Fibroblast of skin of abdomen (primary cell): ENCODE measurements at places on chromosomes 7 and 10.
A peak's percentile ranks its signal among the peaks of the same experiment; 100 is the strongest.

DNA sequence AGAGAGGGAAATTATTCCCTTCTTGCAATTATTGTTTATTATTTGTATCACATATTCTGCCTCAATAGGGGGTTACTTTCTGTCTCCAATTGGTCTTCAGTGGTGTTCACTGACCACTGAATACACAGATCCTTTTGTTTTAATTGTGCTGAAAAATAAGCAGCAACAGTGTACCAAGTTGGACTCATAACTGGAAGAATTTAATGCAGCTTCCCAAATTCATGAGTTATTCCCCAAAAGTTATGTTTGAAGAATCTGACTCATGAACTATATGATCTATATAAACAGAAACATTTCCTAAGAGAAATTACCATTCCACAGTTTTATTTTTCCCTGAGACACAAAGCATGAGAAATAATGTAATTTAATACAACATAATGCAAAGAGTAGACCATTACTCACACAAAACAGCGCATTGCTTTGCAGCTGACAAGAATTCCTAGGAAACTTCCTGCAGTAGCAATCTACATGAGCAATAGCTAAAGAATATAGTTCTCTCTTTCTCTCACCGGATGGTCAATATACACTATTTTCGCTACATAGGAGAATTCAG is 479.2 kb downstream of the HTR7 start:
- peak; percentile 82 for DNase-seq

GRCh38 chr7:33965183-33965744 is 59.9 kb downstream of the BMPER start:
- peak; percentile 69 for DNase-seq

- no peak for DNase-seq
These were observed 1.5 kb downstream of the FAM131B start for GRCh38 chr7:143360788-143361551.

GRCh38 chr7:115973406-115973805 is 57.2 kb downstream of the TFEC start:
- no peak for DNase-seq

DNA sequence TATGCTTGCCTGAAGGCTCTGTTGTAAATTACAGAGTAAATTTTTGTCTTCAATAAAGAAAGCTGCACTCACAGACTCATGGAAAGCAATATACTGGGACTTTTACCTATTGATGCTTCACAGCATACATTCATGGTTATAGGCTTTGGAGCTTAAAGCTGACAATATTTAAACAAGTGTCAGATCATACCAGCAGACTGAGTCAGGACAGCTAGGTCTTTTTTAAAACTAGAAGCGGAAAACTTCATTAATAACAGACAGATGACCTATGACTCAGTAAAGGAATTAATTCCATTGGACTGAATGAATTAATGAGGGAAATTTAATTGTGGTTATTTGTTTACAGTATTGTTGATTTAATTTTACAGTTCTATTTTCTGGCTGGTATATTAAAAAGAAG is 165.8 kb upstream of the DGKB start:
- peak; percentile 45 for DNase-seq

DNA sequence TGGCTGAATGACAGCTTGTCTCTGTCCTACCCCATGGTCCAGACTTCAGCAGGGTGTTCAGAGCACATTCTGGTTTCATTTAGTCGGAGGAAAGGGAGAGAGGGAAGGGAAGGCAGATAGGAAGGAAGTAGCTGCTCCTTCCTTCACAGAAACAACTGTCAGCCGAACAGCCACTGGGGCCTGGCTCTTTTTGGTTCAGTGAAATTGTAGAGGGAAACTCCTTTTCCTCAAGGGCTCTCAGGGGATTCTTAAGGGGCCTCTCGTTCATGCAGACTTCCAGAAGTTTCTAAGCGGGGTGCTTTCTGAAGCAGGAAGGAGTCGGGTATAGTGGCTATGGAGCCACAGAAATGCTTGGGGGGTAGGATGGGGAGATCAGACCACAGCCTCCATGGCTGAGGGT is 56.4 kb downstream of the TLL2 start:
- DNase-seq: no peak

GRCh38 chr10:71230656-71231025 is 18.3 kb downstream of the UNC5B start:
- DNase-seq: no peak

GRCh38 chr10:124420254-124420653 is 1.5 kb upstream of the OAT start:
- DNase-seq: no peak

DNA sequence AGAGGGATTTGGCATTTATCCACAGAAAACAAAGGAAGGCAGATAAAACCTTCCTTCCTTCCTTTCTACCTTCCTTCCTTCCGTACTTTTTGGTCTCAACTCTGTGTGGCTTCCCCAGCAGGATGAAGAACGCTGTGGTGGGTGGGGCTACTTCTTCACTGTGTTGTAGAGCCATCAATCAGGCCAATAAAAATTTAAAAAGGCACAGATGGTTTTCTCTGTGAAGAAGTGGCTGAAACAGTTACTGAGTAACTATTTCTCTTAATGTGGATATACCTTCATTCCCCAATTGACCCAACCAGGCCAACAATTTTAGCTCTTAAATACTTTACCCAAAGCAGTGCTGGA is 75.8 kb downstream of the ZNF92 start:
- peak; percentile 31 for DNase-seq

DNA sequence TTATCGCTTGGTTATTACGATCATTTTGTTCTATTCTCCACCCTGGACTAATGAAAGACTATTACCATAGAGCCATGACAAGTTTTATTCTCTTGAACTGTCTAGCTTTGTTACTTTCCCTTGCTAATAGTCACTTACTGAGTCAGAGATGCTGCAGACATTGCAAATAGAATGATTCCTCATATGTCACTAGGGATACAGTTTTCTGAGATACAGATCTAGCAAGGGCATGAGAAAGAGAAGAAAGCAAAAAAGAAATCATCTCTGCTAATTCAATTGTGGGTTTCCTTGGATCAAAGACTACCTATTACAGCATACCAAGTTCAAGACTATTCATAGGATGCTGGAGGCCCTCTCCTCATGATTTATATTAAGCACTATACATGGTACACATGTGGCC is 204.3 kb downstream of the MBL2 start:
- peak; percentile 29 for DNase-seq

GRCh38 chr7:134789967-134790685 is 10.7 kb downstream of the CALD1 start:
- peak; percentile 82 for DNase-seq

GRCh38 chr7:113710310-113711096 is 208.3 kb downstream of the PPP1R3A start:
- DNase-seq: peak; percentile 75

DNA sequence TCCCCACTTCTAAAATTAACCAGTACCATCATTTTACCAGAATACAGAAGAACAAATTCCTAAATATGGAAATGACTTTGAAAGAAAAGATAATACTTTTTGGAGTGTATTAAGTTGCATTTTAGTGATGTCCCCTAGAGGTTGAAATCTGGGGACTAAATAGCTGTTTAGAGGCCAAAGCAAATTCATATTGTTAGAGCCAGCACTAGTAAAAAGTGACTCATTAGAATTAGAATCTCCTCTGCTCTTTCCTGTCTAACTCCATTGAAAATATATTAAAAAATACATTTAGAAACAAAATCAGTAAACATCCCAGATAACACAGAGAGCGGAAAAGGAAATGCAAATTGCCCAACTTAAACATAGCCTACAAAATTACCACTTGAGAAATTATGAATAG is 1189.6 kb upstream of the C7orf33 start:
- DNase-seq: no peak

DNA sequence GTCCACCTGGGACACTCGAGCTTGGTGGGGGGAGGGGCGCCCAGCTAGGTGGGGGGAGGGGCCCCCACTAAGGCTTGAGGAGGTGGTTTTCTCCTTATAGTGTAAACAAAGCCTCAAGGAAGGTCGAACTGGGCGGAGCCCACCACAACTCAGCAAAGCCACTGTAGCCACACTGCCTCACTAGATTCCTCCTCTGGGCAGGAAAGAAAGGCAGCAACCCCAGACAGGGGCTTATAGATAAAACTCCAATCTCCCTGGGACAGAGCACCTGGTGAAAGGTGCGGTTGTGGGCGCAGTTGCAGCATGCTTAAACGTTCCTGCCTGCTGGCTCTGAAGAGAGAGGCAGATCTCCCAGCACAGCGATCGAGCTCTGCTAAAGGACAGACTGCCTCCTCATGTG is 133.1 kb downstream of the SNX13 start:
- DNase-seq: no peak

- no peak for DNase-seq
These were observed 22.7 kb downstream of the ZNF365 start for GRCh38 chr10:62396864-62397263.

GRCh38 chr10:13536674-13537366 is 8.0 kb upstream of the BEND7 start:
- DNase-seq: peak; percentile 58

- DNase-seq: peak; percentile 90
These were observed 140.5 kb downstream of the BICC1 start for GRCh38 chr10:58653139-58653538.

- DNase-seq: peak; percentile 51
These were observed 111.2 kb downstream of the GALNT11 start for GRCh38 chr7:152136686-152137085.

DNA sequence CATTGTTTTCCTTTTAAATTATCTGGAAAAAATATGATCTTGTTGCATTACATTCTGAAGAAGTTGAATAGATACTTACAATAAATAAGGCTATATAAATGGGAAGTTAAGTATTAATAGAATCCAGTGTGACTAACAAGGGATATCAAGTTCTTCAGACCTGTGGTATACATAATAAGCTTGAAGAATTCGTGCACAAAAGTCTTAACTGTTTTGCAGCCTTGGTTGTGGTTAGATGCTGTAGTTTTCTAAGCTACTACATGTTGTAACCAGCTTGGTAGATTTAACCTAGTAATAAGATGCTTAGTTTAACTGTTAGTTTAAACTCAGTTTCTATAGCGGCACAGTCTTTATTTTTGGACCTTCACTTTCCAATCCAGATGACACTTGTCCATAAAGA is 106.2 kb upstream of the GLCCI1 start:
- DNase-seq: no peak

- DNase-seq: no peak
These were observed 509.1 kb downstream of the INHBA start for GRCh38 chr7:41193738-41194282.

- peak; percentile 66 for DNase-seq
These were observed 22.7 kb downstream of the EXOC4 start for GRCh38 chr7:133275446-133276095.

DNA sequence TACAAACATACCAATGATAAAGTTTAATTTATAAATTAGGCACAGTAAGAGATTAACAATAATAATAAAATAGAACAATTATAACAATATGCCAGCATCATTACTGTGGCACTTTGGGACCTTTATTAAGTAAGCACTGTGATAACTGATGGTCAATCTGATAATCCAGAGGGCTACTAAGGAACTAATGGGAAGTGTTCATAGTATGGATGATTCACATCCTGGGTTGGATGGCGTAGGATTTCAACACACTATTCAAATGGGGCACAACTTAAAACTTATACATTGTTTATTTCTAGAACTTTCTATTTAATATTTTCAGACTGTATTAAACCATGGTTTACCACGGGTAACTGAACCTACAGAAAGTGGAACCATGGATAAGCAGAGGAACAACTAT is 90.8 kb downstream of the KIF20B start:
- no peak for DNase-seq

- DNase-seq: peak; percentile 56
These were observed 97.6 kb upstream of the GPR22 start for GRCh38 chr7:107372298-107372697.

DNA sequence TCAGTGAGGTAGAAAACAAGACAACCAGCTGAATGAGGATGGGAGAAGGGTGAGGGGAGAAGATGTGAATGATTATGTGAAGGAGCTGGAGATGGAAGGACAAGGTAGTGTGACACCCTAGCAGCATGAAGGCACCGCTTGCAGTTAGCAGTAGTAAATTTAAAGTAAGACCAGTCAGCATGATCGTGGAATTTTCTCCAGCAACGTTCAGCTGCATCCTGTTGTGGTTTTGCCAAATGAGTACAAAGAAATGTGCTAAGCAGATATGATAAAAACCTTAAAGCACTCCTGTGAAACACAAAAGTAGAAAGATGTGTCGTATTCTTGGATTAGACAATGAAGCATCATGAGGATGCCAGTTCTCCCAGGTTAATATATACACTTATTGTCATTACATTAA is 34.1 kb upstream of the IFRD1 start:
- peak; percentile 62 for DNase-seq

GRCh38 chr7:155701972-155702544 is 57.6 kb downstream of the RBM33 start:
- no peak for DNase-seq

- no peak for DNase-seq
These were observed 30.0 kb downstream of the AGR3 start for GRCh38 chr7:16851829-16852228.

GRCh38 chr10:77899080-77899477 is 27.5 kb downstream of the DLG5 start:
- peak; percentile 65 for DNase-seq

DNA sequence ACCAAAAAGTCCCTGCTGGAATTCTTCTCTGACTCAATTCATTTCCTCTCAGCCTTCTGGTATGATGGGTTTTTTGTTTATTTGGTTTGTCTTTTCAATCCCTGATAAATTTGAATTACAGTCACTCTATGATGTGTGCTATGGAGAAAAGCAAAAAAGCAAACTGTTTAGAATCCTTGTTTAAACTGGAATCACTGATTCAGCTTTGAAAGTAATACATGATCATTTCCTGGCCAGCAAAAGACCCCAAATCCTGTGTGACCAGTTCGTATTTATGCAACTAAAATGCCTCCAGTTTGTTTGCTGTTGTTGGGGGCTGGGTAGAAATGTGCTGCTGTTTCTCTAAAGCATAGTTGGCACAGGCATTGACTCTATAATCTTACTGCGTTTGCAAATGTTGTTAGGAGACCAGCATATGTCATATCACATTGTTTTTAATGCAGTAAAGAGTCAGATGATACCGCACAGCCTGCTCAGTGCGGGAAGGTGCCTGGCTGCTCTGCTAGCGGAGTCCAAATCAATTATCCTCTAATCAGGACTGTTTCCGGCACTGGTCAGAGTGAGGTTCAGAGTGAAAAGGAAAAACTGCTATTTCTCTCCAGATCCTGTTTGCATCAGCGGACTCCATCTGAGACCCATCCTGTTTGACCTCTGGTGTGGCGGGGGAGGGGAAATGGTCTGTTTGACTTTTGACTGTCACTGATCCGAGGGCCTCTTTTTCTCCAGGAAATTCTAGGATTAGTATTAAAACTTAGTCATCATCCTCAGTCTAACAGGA is 40.6 kb upstream of the ADD3 start:
- DNase-seq: peak; percentile 41

- no peak for DNase-seq
These were observed 80.5 kb downstream of the ELAPOR2 start for GRCh38 chr7:86978808-86979506.

DNA sequence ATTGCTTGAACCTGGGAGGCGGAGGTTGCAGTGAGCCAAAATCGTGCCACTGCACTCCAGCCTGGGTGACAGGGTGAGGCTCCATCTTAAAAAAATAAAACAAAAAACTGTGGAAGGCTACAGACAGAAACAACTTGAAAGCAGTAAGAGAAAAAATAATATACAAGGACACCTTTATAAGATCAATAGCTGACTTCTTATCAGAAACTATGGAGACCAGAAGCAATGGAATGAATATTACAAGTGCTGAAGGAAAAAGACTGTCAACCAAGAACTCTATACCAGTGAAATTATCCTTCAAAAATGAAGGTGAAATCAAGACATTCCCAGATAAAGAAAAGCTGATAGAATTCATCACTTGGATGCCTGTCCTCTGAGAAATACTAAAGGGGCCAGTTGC is 49.0 kb downstream of the RBAK start:
- no peak for DNase-seq
